Skeletal muscle cell (primary cell): ENCODE measurements at places on chromosomes 7 and 10.

GRCh38 chr7:16815001-16815400 is 10.2 kb upstream of the AGR2 start:
- no peak for DNase-seq

- DNase-seq: no peak
Observed at GRCh38 chr10:59361663-59362143, 646 bp downstream of the FAM13C start.

- no peak for DNase-seq
Observed at GRCh38 chr7:101720324-101720723, 91.2 kb upstream of the MYL10 start.

GRCh38 chr7:100604976-100605911 is 3.1 kb downstream of the PCOLCE start:
- DNase-seq: no peak

GRCh38 chr7:96273716-96274115 is 48.2 kb downstream of the SLC25A13 start:
- peak; percentile 3 for DNase-seq

- no peak for DNase-seq
Observed at GRCh38 chr10:16847644-16848043, 30.4 kb upstream of the RSU1 start.

- no peak for DNase-seq
Observed at GRCh38 chr7:159061674-159062212, 82.9 kb downstream of the VIPR2 start.

DNA sequence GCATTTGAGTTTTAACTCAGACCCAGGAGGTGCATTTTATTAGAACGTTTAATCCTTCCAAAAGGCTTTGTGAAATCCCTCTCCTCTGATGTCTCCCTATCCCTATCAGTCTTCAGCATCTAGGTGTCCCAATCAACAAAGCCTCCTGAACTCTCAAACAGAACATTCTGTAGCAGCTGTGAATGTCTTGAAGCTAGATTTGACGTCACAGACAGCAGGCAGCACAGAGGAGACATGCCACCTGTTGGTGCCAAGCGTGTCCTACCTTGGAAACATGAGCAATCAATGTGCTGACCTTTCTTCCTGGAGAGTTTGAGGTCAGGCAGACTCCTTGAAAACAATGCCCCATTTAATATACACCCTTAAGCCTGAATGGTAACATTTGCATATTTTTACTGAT is 125.5 kb downstream of the RNLS start:
- DNase-seq: no peak

- no peak for DNase-seq
Observed at GRCh38 chr7:131183611-131184119, 144.0 kb upstream of the MKLN1 start.

DNA sequence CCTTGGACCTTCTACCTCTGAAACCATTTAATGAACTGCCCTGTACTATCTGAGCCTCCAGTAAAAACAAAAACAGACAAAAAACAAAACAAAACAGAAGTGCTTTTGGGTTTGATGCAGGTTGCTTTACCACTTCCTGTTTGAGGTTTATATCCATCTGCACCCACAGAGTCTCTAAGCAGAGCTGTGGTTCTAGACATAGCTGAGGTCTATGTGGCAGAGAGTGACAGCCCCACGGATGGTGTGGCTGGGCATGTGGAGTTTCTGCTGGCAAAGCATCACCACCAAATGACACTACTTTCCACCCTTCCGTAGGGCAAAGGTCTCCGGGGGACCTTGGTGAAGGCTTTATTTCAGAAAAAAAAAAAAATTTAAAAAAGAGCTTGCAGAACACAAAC is 754.2 kb downstream of the GRID1 start:
- DNase-seq: no peak

- no peak for DNase-seq
Observed at GRCh38 chr10:75427951-75428350, 3.5 kb upstream of the LRMDA start.

DNA sequence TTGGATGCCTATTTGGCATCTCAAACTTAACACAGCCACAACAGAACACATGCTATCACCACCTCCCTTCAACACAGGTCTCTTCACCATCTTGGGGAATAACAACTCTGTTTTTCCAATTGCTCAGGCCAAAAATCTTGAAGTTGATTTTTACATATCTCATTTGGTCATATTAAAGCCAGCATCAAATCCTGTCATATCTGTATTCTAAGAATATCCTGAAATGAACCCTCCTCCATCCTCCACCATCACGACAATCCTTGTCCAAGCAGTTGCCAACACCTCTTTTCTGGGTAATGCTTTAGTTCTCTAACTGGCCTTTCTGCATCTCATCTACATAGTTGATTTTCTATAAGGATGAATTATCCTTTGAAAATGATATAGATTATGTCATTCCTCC is 168.7 kb downstream of the GPR37 start:
- DNase-seq: no peak

DNA sequence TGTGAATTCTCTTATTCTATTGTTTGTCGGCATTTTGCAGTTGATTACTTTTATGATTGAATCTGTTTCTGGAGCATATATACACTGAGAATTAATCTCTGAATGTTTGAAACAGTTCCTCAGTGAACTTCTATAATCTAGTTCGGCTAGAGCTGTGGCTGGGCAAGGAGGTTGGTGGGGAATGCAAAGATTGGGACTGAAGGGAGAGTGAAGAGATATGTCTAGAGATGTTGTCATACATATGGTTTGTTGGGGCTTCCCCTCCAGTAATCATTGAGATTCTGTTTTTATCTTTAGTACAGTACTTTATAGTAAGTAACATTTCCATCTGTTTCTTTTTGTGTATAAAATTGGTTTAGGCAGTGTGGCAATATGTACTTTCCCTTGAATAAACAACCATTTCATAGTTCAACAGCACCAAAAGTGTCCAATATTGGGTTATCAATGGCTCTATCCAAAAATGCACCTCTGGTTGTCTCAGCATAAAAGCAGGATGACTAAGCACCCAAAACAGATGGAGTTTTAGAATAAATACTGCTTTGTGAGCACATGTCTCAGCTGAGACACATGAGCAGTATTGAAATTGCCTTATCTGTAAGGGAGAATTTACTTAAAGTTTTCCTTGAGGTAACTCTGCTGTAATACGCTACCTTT is 36.7 kb downstream of the WAC start:
- DNase-seq: no peak

- peak; percentile 34 for DNase-seq
Observed at GRCh38 chr10:69696073-69696731, 66.2 kb downstream of the FAM241B start.

DNA sequence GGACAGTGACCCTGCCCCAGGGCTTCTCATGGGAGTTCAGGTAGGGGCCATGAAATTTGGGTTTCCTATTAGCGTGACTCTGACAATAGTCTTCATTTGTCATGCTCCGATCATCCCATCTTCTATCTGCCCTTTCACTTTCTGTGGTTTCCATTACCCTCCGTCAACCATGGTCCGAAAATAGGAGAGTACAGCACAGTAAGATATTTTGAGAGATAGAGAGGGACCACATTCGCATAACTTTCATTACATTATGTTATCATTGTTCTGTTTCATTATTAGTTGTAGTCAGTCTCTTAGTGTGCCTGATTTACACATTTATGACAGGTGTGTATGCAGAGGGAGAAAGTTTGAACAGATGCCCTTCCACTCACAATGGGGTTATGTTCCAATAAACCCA is 649.2 kb downstream of the SDK1 start:
- DNase-seq: no peak

DNA sequence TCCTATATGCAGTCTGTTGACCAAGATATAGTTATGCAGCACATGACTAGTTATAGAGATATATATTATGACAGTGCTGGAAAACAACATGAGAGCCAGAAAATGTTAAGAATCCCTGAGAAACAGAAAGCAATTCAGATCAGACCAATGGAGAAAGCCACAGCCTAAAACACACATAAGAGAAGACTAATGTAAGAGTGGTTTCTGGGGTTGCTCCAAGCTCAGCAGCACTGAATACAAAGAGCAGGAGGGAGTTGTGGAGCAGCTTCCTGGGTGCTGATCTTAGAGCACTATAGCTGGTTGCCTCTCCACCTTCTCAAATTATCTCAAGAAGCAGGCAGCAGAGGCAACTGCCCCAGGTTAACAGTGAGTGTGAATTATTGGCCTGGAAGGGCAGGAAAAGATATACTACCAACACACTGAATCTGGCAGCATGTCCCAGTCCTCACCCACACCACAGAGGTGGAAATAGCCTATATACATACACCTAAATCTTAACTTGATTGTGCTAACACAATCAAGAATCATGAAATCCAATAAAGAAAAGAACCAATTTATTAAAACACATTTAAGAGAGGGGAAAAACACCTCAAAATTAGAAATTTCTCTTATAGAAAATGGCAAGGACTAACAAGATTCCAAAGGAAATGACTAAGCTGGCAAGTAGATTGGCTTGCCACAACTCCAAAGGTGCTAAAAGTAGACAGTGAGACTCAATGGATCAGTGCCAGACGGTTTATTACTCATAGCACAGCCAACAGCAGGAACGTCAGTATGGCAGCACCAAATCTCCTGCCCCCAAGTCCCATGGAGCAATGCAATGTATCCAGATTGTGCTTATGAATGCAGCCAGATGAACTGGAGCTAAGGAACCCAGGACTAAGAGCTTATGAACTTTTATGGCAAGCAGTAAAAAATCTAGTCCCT is 5.1 kb downstream of the PTTG1IP2 start:
- DNase-seq: peak; percentile 83

GRCh38 chr10:62620491-62620890 is 184.0 kb upstream of the ADO start:
- no peak for DNase-seq

GRCh38 chr10:93160829-93161228 is 87.1 kb downstream of the CYP26A1 start:
- peak; percentile 20 for DNase-seq

DNA sequence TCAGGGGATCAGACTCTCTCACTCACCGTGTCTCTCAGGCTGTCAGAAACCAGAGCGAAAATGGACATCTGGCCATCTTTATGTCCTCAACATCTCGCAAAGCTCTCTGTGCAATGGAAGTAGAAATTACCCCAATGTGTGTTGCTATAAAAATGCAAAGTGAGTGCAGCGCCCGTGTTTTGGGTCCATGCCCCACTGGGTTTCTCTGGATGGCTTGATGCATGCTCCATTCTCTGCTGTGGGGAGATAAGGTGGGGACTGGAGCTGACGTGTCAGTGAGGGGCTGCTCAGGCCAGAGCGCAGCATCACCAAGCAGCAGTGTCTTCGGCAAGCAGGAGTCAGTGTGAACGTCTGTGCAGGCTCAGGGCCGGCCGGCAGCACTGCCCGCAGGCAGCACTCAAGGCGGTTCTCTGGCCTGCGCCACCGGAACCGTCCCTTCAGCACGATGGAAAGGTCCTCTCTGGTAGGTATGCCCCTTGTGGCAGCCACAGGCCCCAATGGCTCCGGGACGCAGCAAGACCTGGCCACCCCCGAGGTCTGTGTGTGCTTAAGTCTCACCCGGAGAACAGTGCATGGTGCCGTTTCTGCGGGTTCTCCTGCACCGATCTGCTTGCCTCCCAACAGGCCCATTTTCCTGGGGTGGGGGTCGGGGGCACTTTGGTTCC is 30.2 kb downstream of the WDR86 start:
- DNase-seq: no peak

DNA sequence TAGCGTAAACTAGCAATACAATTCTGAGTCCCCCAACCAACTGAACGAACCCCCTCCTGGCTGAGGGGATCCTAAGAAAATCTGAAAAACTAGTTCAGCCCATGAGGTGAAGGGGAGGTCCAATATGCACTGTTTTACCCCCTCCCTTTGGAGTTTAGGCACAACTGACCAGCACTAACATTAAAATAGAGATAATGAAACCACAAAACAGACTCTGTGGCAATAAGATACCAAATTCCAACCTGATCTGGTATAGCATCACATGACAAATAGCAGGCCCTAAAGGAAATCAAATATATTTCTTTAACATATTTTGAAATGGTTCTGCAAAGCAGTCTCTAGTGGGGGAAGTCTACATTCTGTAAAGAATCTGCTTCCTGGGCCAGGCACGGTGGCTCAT is 522.5 kb downstream of the TYW1 start:
- DNase-seq: no peak

- no peak for DNase-seq
Observed at GRCh38 chr10:51007781-51008180, 66.5 kb upstream of the PRKG1 start.

- DNase-seq: no peak
Observed at GRCh38 chr10:51266496-51266895, 192.2 kb downstream of the PRKG1 start.

DNA sequence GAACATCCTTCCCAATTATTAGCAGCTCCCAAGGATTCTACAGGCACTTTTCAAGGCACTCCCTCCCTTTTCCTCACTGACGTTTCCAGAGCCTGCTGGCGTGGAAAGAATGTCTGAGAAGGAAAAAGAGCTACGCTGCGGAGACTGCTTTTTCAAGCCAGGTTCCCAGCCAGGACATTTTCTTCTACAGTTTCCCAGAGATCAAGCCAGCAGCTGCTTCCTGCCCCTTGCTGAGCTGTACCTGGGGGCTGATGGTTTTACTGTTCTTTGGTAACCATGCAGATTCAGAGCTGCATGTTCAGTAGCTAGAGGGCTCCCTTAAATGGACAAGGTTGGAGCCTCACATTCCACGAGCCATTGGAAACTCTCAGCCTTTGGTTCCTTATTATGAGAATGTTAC is 133.4 kb downstream of the EVX1 start:
- no peak for DNase-seq

DNA sequence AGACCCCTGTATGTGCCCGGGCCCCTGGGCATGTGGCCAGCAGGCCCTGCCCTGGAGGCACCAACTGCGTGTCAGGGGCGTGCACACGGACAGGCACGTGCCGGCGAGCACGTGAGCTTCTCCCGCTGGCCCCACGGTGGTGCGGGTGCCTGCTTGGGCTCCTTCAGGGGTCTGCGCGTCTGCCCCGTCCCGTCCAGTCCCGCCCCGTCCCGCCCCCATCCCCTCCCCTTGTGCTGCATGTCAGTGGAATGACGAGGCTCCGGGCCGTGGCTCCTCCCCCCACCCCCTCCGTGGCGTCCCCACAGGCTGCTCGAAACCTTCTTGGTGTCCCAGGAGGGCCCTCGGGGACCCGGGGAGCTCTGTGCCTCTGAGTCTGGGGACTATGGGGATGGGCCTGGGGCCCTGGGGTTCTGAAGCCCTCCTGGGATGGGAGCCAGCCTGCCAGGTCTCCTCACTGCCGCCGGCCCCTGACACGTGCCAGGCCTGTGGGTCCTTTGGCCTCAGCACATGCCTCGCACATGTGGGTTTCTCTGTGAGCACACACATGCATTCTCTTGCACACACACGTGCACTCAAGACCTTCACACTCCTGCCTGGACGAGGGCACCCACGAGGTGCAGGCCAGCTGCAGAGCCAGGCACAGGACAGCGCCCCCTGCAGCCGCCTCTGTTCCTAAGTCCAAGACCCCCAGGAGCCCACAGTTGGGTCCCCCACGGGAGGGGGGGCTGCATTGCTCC is 27.5 kb upstream of the AMZ1 start:
- no peak for DNase-seq
